ENCODE measurements at places on chromosomes 2 and 18.
A peak's percentile ranks its signal among the peaks of the same experiment; 100 is the strongest.

- no peak for DNase-seq
Observed at GRCh38 chr2:80489717-80490116, 185.2 kb upstream of the LRRTM1 start.

DNA sequence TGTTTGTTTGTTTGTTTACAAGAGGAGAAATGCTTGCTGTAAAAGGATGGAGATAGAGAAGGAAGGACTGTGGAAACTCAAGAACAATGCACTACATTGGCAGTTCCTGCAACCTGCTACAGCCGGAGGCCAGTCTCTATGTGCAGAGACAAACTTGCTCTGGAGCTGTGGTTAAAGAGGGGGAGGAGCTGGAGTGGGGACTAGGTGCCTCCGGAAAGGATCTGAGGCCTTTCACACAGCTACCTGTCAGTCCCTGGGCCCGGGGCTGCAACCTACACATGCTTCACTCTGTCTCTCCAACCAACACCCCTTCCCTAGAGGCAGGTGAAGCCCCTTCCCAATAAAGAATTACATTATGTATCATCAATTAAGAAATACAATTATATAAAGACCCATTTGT, 1234.0 kb upstream of the ZEB2 start:
- DNase-seq: no peak

GRCh38 chr2:165629776-165630175, 160.3 kb downstream of the CSRNP3 start:
- DNase-seq: no peak

DNA sequence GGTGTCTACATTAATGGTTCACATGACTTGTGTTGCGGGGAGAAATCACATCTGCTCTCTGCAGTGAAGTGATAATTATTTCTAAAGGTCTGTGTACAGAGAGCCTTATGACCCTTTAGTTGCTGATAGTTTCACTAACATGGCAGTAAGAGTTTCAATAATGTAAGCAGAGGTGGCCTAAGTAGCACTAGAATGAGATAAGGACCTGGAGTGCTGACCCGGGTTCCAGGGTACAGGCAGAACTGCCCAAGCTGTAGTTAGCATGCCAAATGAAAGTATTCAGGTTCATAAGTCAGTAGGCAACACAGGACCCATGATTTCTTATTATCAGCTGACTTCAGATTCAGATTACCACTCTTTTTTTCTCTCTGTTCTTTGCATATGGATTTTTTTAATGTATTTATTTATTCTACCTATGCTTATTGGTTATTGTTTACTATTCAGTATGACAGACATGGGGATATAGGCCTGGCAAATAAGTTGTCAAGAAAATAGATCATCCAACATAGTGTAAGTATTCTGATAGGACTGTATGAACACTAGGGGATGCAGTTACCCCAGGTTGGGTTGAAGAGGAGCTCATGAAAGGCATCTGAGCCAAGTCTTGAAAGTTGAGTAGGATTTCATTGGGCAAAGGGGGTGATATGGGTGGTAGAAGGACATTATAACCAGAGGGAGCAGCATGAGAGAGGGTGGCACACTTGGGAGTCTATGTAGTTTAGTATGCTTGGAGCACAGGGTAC, 105.2 kb downstream of the CCDC85A start:
- no peak for DNase-seq

- DNase-seq: no peak
Observed at GRCh38 chr2:224922142-224922727, 120.0 kb downstream of the DOCK10 start.

GRCh38 chr2:107398683-107399082, 428.0 kb upstream of the RGPD4 start:
- DNase-seq: no peak

DNA sequence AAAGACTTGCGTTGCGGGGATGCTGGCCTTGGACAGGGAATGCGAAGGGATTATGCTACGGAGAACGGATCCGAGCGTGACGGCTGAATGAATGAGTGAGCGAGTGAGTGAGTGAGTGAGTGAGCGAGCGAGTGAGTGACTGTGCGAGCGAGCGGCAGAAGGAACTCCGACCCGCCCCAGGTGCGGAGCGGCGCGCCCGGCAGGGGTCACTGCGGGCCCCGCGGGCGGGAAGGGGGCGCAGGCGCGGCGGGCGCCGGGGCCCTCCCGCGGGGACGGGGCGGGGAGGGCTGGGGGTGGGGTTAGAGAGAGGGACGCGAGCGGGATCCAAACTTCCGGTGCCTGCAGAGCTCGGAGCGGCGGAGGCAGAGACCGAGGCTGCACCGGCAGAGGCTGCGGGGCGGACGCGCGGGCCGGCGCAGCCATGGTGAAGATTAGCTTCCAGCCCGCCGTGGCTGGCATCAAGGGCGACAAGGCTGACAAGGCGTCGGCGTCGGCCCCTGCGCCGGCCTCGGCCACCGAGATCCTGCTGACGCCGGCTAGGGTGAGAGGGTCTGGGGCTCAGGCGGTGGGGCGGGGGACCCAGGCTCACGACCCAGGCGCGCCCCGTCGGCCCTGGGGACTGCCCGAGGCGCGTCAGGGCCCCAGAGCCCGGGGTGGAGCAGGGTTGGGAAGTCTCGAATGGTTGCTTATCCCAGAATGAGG, at the start of gene ITM2C:
ITM2C (plus strand) TSS at position 338 of the 702 bp plus-strand sequence; CDS start at position 422, 84 bp downstream.
- DNase-seq: peak; percentile 38

DNA sequence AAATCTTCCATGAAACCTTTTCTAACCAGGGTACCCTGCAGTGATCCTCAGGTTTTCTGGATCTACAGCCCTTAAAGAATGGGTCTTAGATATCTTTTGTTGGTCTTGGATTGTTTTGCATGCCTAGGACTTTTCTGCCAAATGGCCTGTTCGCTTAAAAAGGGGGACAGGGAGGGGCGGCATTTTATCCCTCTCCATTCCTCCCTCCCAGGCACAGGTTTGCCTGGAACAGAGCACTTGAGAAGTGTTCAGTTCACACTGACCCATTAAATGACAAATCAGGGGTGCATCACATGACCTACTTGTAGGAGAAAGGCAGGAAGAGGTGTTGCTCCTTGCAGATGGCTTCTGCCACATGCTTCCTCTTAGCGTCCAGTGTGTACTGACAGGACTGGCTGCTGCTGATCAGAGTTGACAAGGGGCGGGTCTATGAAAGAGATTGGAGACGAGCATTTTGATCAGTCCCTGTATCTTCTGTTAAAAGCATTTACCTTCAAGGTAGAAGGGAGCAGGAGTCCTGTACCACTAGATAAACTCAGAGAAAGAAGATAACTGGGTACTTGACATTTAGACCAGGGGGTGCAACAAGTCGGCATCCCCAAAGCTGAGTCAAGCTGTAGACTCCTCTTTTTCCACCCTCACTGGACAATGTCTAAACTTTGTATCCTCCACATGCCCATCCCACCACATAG, 8.4 kb downstream of the APOB start:
- DNase-seq: no peak

DNA sequence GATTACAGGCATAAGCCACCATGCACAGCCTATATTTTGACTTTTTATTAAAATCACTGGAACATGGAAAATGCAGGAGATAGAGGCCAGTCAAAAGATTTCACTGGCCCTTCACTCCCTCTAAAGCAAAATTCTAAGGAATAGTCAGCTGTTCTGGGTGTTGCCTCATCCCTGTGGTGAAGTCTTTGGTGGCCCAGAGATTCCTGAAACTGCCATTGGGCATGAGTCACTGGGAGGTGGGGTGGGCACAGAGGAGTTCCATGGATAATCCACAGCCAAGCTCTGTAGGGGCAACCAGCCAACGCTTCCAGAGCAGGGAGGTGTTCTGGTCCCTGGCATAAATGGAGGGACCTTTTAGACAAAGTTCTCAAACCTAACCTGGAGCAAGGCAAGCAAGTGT, 89.7 kb upstream of the TTC39C start:
- DNase-seq: no peak

- DNase-seq: no peak
Observed at GRCh38 chr2:198762441-198762840, 695.3 kb downstream of the SATB2 start.

- no peak for DNase-seq
Observed at GRCh38 chr2:240247868-240248720, 107.6 kb upstream of the OTOS start.

DNA sequence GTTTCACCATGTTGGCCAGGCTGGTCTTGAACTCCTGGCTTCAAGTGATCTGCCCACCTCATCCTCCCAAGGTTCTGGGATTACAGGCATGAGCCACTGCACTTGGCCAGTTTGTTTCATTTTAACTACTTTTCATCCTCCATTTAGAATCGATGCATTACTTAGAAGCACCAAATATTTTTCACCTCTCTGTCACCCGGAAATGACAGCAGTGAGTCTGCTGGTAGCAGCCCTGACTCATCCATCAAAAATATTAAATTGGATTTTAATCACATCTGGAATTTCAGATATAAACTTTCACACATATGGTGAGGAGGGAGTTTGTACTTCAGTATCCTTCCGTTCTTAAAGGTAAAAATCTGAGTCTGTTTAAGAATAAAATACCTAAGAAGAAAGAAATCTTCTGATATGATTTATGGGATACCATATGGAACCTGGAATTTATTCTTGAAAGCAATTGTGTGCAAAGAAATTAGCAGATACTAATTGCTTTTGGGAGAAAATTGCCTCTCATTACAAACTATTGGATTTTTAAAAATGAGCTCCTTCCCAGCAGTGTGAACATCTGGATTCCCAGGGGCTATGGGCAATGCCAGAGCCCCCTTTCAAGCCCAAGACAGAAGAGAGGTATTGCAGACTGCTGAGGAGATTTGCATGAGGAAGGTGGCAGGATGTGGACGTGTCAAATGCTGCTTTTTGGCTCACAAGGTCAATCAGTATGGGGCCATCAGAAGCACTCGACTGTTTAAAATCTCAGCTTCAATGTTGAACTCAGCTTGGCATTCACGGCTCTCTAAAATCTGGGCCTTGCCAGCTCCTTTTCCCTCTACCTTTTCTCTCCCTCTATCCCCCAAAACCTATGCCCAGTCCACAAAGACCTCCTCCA, 279.5 kb upstream of the SIX2 start:
- DNase-seq: no peak

DNA sequence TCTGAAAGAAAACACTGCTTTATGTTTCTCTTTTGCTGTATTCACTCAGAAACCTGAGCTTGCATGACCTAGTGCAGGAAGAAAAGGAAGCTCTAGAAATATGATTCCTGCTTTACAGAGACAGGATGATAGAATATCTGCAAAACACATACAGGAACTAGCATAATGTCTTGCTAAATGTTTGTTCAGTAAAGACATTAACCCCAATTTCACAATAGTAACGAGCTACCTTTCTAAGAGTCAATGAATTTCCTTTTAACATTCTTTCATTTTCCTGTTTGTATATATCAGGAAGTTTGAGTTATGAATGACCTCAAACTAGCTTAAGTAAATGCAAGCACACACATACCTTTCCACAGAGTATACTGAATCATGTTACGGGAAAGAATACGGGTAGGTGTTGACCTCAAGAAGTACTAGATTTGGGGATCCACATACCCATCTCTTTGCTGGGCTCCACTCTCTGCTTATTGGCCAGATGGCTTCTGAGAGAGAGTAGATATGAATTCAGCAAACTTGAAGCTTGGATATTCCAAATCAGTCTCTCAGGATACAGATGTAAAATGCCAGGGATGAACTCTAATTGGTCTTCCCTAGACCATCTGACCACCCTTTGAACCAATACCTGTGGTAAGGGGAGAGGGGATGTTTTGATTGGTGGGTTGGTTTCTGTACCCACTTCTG, 18.2 kb upstream of the ACSL3 start:
- no peak for DNase-seq

GRCh38 chr18:45755934-45756333, 32.0 kb downstream of the SLC14A1 start:
- no peak for DNase-seq

- no peak for DNase-seq
Observed at GRCh38 chr2:88190808-88191721, 20.9 kb downstream of the THNSL2 start.

- DNase-seq: no peak
Observed at GRCh38 chr2:138724729-138725459, 55.3 kb downstream of the NXPH2 start.

GRCh38 chr2:148667113-148667836, 22.7 kb downstream of the EPC2 start:
- no peak for DNase-seq

DNA sequence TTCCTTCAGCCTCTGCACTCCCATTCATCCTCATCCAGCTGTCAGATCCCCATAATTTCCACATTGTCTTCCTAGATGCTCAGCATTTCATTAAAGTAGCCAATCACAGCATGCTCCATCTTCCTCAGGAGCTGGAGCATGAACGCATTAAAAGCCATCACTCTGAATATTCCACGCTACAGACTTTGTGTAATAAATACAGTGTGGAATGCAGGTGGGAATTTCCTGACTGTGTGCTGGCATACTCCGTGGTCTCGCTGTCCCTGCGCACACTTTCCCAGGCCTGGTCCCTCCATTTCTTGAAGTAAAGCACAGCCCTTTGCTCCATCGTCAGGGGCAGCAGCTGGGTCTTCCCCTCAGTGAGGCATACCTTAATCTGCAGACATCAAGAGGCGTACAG, 123.7 kb upstream of the NCK2 start:
- no peak for DNase-seq

- DNase-seq: no peak
Observed at GRCh38 chr2:459931-460330, 172.0 kb upstream of the ALKAL2 start.

DNA sequence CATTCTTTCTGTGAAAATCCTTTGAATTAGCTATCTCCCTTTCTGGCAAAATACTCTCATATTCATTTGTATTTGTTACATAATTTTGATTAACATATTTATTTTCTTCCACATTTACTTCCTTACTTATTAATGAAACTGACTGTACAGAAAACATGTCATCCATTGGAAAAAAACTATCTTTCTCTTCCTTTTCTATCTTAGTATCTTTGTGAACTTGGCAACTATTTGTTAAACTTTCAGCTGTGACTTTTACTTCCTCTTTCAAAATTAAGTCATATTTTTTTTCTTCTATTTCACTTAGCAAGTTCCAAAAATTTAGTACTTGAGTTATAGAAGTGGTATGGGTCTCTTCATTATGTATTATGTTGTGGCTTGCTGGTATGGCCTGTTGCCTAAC, 2.6 kb downstream of the RAD51AP2 start:
- DNase-seq: no peak

DNA sequence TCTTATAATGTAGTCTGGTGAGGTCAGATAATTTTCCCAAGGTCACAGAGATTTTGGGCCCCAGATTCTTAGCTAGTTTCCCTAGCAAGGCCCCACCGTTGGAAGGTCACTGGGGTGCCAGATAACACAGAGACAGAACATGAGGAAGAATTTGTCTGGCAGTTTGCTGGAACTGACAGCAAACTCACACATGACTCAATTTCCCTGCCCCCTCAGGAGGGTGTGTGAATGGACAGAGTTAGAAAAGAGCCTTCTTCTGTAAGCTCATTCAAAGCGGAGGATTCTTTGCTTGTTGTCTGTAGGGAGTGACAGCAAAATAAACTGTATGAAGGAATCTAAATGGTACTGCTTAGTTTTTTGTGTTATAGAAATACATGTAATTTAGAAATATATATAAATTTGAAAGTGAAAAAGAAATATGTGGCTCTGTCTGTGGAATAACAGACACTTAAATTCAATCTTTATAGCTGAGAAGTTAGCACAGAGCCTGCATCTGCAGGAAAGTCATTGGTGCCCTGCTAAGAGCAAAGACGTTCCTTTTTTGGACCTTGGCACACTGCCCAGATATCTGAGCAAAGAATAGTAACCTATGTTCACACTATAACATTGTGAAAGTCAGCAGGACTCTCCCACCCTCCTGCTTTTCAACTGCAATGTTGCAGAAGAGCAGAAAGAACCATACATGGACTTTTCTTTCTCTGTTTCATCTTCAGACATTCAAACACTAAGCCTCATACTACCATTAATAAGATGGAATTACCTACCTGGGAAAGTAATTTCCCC, 2.1 kb downstream of the MDH1 start:
- DNase-seq: no peak
